ENCODE measurements at places on chromosomes 5 and 9.

DNA sequence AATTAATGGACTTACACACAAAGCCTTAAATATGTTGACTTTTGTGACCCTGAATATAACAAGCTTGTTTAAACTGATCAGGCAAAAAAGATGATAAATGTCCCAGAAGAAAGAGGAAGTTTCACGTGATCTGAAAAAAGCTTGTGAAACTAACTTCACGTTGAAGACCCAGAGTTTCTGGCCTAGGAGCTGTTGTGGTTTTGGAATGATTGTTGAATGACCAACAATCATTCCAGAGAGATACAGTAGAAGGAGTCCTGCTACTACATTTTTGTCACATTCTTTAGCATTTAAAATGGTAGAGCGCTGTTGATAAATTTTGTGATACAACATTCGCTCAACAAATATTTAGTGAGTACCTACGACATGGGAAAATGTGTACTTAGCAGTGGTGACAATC is 143.1 kb upstream of the FBN2 start:
- DNase-seq = no peak

DNA sequence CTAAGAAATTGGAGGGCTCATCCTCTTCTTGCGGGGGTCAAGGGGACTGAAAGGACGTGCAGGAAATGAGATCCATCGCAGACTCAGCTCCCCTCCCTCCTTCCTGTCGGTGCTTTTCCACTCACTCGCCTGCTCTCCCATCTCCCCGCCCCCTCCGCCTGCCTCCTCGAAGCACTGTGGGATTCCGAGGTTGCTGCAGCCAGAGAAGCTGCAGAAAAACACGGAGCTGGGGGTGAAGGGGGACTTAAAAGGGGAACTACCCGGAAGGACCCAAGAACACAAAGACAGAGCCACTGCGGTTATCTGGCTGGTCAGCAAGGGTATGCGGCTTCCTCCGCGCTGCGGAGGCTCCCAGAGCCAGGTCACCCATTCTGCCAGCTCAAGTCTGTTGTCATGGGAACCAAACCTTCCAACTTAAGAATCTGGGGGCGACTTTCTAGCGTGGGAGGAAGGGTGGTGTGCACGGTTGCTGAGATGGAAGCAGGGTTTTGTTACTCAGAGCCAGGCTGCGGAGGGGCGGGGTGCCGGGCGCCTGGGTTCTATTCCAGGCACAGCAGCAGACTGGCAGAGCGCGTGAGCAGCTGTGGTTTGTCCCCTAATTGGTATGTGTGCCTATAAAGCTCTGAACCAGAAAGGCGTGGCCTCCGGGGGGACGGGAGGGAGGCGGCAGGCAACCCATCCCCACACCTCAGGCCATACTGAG is 24.9 kb downstream of the PCDHGC5 start:
- DNase-seq = peak; percentile 62

DNA sequence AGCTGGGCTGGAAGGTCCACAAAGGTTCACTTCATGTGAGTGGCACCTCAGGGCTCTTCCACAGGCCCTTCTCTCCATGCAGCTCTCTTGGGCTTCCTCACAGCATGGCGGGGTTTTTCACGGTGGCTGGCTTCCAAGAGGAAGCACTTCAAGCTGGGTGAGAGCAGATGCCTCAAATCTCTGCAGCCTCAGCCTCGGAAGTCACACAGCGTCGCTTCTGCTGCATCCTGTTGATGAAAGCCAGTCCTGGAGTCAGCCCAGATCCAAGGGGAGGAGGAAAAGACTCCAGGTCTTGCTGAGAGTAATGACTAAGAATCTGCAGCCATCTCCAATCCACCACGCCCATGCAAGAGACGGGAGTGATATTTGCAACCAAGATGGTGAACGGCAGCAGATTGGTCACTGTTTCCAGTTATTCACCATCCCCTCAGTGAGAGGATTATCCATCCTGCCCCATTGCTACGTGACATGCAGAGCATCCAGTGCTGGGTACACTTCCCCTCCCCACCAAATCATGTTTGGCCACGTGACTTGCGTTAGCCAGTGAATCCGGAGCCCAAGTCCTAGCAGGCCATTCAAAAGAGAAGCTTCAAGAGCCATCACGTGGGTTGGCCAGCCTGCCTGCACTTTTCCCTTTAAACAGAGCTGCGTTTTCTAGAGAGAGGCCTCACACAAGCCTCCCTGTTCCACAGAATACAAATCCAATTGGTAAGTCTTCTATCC is 173.9 kb downstream of the C9orf50 start:
- no peak for DNase-seq

DNA sequence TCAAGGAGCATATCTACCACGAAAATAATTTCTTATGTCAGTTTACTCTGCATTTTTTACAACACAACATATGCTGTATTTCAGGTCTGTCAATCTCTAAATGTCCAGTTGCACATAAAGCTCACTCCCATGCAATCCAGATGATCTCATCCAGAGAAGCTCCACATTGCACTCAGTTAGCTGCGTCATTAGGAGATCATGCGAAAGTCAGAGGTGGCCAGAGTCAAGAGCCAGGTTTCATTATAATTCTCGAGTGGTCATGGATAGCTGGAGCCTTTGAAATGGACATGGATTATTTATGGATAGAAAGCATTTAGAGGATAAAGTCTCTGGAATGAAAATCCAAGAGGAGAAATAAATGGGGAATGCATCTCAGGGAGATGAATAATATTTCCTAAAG is 232.3 kb downstream of the GAS1 start:
- no peak for DNase-seq

GRCh38 chr5:103273952-103274351 is 15.4 kb downstream of the MACIR start:
- no peak for DNase-seq

- no peak for DNase-seq
Measured at GRCh38 chr9:128249558-128249907, 26.3 kb downstream of the GOLGA2 start.

GRCh38 chr5:147391781-147392180 is 118.1 kb downstream of the DPYSL3 start:
- DNase-seq = peak; percentile 34

- DNase-seq = no peak
Measured at GRCh38 chr5:177434437-177434836, 8.0 kb downstream of the GRK6 start.

- no peak for DNase-seq
Measured at GRCh38 chr5:89353837-89354551, 471.0 kb upstream of the MEF2C start.

DNA sequence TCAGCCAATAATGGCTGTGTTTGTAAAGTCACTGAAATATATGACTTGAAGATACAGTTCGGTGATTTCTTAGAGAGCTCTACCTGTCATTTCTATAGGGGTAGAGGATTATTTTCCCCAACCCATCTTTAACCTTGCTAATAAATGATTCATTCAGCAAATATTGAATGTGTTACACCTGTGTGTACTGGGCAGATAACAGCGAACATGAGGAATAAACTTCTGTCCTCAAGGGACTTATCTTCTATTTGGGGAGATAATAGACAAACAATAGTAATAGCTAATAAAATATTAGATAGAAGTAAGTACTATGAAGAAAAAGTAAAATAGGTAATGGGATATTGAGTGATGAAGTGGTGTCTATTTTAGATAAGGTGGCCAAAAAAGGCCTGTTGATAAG is 9.3 kb downstream of the TTC23L start:
- no peak for DNase-seq

- no peak for DNase-seq
Measured at GRCh38 chr9:27179245-27179865, 70.3 kb downstream of the TEK start.

DNA sequence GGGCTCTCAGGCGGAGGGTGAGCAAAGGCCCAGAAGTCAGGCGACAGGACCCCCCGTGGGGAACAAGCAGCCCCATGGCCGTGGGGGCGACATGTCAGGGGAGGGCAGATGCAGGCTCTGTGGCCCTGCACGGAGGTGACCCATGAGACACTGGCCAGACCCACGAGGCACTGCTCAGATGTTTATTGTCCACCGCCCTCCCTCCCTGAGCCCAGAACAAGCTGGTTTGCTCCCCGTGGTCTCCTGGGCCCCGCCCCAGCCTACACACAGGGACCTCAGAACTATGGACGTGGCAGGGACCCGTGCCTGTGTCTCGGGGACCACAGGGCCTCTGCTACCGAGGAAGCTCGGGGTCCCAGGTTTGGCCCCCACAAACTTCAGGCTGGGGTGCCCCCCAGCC is 1.9 kb downstream of the FUT7 start:
- DNase-seq = no peak

GRCh38 chr5:12636209-12636608 is 732.0 kb upstream of the CTNND2 start:
- no peak for DNase-seq

GRCh38 chr9:706073-706472 is 135.4 kb upstream of the DMRT1 start:
- DNase-seq = no peak

DNA sequence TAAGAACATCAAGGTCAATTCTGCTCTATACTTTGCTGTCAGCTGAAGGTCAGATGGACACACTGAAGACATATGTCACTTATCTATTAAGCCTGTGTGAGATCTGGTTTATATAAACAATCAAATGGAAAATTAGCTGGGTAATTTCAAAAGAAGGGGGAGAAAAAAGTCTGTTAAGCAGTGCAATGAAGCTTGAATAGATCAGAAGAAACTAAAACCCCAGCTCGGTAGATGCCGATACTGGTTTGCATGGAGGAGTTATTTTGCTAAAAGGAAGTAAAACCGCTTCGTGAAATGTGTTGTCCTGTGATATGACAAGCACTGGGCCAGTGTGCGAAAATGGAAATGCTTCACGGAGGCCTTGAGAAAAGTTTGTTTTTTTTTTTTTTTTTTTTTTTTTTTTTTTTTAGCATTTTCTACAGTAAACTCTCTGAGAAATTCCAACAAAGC is 148.8 kb downstream of the MEF2C start:
- DNase-seq = peak; percentile 19

DNA sequence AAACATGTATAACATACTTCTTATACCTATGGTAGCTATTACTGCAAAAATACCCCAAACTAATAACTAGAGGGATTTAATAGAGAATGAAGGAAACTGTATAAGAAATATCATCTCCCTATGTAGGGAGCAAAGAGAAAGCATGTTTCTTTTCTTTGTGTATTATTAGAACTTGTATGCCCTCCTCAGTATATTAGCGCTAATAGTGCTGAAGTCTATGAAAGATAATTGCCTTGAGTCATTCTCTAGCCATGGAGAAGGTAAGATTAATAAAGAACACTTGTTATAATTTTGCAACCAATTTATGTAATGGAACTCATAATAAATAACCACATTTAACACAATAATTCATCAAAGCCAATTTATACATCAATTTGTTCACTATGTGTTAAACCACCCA is 329.2 kb downstream of the TMEM232 start:
- DNase-seq = no peak

- no peak for DNase-seq
Measured at GRCh38 chr9:109477258-109478050, 20.7 kb downstream of the PTPN3 start.

Data from GM13977 (cell line).